ENCODE measurements at places on chromosomes 3 and 15.

DNA sequence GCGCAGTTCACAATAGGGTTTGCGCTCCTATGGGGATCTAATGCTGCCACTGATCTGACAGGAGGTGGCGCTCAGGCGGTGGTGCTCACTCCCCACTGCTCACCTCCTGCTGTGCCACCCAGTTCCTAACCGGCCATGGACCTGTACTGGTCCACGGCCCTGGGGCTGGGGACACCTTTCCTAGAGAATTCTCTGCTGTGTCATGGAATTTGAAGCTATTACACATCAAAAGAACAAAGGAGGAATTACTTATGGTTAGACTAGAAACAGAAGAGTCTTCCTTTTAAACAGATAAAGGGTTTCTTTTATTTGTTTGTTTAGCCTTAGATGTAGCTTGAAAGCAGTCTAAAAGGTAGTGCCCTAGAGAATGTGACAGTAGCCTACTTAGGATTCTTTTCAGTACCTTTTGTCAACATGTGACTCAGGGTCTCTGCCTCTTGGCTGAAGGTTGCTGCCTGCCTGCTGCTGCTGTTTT is 50.3 kb downstream of the PAK2 start:
- DNase-seq: no peak

DNA sequence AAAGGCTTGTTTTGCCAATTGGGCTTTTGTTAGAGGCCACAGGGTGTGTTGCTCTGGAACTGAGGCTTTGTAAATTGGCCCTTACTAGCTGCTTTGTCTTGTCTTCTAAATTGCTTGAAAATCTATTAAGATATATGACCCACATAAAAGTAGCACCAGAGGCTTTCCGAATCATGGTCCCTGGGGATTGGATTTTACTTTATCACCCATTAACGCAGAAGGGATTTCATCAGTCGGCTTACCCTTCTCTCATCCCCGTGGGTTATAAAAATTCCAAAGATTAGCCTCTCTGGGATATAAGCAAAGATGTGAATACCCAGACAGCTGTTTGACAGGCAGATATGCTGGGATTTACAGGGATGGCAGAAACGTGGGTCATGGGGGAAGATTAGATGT is 98.3 kb upstream of the CHL1 start:
- no peak for DNase-seq

- DNase-seq: no peak
Measured at GRCh38 chr15:81469154-81469553, 95.1 kb upstream of the TMC3 start.

DNA sequence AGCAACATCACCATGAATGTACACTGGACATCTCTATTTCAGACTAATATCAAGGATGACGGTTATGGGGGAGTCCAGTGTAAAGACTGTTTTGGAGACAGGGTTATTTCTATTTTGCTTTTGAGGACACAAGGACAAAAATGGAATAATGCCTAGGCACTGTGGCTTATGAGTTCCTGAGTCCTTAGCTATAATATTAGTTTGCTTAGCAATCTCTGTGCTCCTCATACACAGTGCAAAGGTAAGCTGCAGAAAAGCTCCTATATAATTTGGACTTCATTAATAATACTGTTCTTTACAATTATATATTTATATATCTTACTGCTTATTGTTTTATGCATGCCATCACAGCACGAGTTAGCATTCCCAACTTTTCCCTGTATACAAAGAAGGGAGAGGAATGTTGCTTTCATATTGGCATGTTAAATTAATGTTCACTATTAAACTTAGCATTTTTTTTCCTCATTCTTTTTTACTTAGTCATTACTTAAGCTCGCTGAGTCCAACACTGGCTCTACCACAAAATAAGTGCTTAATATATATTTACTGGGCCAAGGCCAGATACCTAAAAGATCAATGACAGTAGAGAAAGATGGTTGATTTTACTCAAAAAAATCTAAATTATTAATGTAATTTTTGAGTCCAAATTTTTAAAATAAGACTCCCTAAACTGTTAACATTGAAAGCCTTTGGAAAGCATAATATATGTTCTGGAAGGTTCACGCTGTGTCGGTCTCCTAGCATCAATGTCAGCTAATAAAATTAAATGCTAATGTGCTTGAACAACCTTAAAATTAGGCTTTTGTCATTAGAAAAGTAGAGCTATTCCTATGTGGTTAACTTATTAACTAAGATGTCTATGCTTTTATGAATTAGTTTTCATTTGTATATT is 13.8 kb downstream of the THBS1 start:
- no peak for DNase-seq

- no peak for DNase-seq
Measured at GRCh38 chr15:87033056-87033455, 953.4 kb downstream of the AGBL1 start.
